H7 (cell line): ENCODE measurements at places on chromosomes 16 and 17. TPM values are rescaled to one million over a fixed set of nuclear protein-coding genes. Genes with fewer than 3 reads are reported as not detected.

The STX1B gene
- 1.3 and 4.1 TPM in 2 replicates for total RNA-seq

The COL1A1 gene
- 8.2 and 9.4 TPM in 2 replicates for total RNA-seq

The TEX19 gene
- 1.1 and 1.9 TPM in 2 replicates for total RNA-seq

The PNPO gene
- 8.9 and 12.9 TPM in 2 replicates for total RNA-seq

The MLKL gene
- 0.59 and 1.3 TPM in 2 replicates for total RNA-seq
